ENCODE measurements at places on chromosomes 6 and 20.

- DNase-seq, result no peak
Measured at GRCh38 chr6:158688860-158689259, 39.0 kb downstream of the SYTL3 start.

GRCh38 chr20:62506791-62507190 lies 31.0 kb upstream of the GATA5 start:
- no peak for DNase-seq

DNA sequence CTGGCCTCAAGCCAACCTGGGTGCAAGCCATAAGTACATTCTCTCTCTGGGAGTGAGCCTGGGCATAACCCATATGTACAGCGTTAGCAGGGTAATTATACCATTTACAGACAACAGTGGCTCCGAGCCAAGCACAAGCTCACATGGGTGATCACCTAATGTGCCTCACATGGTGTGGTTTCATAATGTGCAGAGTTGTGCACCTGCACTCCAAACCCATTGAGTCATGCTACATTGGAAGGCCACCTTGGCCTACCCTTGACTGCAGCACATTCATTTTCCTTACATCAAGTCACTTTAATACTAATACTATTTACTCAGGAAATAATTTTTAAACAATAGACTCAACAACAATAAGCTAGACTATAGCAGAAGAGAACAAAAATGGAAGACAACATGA lies 194.5 kb upstream of the PLN start:
- DNase-seq, result no peak

DNA sequence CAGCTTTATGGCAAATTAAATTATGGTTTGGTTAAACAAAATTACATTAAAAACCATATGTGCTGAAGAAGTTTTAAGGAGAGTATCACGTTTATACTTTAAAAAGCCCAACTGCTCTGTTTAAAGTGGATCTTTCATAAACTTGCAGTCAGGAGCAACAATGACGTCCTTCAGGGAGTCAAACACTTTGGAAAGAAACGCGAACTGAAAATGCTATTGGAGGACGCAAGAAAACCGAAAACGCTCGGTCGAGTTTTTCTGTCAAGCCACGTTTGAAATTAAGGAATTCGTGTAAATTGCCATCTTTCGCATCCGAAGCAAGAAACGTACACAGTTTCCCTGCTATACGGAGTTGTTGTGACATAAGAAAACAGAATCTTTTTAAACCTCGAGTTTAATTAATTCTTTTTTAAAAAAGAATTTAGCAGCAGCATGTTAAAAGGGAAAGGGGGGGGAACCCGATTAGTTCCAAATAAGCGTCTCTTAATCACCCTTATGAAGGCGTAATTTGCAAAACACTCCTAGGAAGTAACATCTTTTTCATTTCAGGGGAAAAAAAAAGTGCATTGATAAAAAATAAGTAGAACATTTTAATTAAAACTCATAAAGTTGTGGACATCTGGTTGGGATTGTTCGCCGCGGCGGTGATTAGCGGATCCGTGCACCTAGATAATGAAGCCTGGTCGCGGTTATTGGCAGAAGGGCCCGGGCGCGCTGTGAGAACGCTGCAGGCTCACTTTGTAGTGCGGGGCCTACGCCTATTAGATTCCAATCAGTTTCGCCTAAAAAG lies 295.4 kb downstream of the TFAP2C start:
- no peak for DNase-seq

DNA sequence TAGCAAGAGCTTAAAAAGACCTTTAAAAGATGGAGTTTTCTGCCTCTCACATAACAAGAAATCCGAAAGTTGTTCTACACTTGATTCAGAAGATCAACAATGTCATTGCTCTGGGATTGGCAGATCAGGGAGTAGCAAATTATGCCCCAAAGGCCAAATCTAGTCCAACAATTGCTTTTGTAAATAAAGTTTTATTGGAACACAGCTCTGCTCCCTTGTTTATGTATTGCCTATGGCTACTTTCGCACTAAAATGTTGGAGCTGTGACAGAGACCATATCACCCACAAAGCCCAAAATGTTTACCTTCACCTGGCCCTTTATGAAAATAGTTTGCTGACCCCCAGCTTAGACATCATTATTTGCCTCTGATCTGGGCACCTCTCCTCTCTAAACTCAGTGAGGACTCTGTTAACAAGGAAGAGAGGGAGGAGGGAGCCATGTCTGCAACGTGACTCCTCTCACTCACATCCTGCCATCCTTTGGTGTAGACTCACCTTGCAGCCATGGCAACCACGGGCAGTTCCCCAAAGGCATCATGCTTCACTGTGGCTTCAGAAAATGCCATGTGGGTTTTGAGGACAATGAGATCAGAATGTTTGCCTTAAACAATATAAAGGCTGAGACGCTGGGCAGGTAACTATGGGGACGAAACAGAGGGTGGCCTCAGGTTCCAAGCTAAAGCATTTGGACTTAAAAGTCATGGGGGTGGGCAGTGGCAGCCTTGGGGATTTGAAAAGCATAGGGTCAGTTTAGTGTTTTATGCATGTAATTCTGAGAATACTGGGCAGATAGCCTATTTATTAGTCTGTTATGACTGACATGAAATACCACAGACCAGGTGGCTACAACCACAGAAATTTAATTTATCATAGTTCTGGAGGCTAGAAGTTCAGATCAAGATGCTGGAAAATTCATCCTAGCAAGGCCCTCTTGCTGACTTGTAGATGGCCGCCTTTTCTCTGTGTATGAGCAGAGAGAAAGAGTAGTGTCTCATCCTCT lies 149.7 kb upstream of the TNFAIP3 start:
- no peak for DNase-seq

Measured in midbrain (tissue), 1 donor.